ENCODE measurements at places on chromosomes 1 and 21.

GRCh38 chr1:938711-939489 is 15.2 kb downstream of the SAMD11 start:
- no peak for DNase-seq

DNA sequence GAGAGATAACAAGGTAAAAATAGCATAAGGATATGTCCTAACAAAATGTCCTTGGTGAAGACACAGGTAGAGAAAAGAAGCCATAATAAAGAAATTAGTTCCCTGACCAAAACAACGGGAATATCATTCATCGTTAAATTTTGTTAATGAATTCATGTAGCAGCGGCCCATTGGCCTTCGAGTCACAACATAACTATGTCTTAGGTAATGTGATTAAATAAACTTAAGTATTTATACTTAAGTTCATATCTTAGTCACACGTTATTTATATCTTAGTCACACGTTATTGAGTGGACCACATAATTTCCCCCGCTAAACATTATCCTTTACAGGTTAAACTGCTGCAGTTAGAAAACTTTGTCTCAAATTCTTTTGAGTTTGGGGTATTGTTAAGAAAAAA is 1.2 kb downstream of the NEXN start:
- DNase-seq, result peak; percentile 82

DNA sequence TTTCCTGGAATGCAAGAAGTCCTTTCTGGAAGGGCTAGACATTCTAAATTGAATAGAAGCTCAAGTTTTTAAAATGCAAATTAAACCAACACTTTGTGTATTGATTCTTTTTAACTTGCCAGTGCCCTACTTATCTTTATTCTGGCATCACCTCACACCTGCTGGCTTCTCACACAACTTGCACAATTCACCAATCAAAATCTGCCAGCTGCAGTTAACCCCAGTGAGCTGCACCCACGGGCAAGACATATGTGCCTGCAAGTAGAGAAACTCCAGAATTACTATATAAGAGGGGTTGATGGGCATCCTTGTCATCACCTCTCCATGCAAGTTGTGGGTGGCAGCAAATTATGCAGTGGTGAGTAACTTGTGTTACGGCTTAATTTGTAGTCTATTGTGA is 11.7 kb upstream of the PLPPR4 start:
- DNase-seq, result no peak

DNA sequence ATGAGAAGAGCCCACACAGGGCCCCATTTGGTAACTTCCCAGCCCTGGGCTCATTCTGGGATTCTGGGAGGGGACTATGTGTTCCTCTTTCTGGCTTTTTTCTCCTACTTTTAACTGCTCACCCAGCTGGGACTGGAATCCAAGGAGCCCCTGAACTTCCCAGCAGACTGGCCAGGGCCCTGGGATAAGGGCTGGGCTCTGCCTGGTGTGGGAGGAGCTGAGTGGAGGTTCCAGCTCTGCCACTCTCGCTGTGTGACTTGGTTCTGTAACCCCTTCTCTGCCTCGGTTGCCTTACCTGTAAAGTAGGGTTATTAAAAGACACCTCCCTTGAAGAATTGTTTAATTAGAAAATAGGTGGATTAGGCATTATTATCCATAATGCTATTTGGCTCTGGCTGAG is 19.6 kb upstream of the EPB41 start:
- DNase-seq, result no peak

- DNase-seq, result no peak
These were observed 66.0 kb downstream of the TMEM200B start for GRCh38 chr1:29057700-29058099.

GRCh38 chr1:230188826-230189225 is 121.8 kb downstream of the GALNT2 start:
- DNase-seq, result no peak

- DNase-seq, result peak; percentile 56
These were observed 390.6 kb downstream of the KCTD3 start for GRCh38 chr1:215957663-215958062.

DNA sequence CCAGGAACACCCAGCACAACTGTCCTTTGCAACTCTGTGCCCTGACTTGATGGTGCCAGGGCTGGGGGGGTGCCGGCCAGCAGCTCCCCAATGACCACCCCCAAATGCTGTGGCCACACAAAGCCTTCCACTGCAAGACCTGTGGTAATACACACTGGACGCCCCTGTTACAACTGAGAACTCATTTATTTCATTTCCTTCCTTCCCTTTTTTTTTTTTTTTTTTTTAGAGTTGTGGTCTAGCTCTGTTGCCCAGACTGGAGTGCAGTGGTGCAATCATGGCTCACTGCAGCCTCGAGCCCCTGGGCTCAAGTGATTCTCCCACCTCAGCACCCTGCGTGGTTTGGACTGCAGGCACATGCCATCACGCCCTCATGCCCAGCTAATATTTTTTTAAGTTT is 25.2 kb downstream of the TP73 start:
- DNase-seq, result no peak

DNA sequence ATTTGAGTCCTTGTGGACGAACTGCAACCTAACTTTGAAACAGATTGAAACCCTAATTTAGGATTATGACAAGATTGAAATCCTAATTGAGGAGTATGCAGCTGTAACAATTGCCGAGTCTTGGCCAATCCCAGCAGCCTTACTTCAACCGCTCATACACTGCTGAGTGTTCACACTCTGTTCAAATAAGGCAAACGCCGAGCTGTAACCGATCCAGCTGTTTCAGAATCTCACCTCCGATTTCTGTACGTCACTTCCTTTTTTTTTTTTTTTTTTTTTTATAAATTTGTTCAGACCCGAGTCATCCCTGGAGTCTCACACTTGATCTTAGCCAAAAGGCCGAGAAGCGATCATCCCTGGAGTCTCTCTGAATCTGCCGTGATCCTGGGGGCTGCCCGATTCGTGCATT is 22.3 kb upstream of the ATP5PO start:
- DNase-seq, result no peak

- DNase-seq, result no peak
These were observed 58.1 kb downstream of the CASZ1 start for GRCh38 chr1:10738061-10739058.

GRCh38 chr1:181398544-181398943 is 84.8 kb upstream of the CACNA1E start:
- DNase-seq, result no peak

DNA sequence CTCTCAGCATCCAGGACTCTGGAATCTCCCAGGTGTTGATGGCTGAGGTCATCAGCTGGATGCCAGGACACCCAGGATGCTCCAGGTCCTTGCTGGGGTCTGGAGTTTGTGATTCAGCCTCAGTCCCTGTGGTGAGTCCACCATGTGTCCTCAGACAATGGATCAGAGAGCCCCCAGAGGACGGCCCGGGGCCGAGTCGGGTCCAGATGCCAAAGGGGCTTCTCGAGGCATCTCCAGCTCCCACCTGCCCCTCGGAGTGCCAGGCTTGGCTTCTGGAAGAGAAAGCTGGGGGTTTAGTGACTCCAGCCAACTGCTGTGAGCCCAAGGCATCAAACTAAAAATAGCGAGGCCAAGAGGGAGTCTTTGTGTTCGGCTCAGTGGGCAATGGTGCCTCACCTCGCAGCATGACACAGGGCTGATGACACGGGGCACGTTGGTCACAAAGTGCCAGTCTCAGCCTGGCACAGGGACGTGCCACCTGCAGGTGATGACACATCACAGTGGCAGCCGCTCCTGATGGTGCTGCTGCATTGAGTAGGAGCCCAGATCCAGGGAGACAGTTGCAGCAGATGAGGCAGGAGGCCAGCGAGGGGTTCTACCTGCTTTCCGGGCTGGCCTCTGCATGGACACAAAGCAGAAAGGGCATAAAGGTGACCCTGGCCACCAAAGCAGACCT is 10.6 kb downstream of the PDE9A start:
- DNase-seq, result no peak

GRCh38 chr1:168396940-168397684 is 116.4 kb downstream of the TBX19 start:
- DNase-seq, result no peak

GRCh38 chr1:235127203-235127602 is 1.4 kb downstream of the TOMM20 start:
- peak; percentile 26 for DNase-seq

DNA sequence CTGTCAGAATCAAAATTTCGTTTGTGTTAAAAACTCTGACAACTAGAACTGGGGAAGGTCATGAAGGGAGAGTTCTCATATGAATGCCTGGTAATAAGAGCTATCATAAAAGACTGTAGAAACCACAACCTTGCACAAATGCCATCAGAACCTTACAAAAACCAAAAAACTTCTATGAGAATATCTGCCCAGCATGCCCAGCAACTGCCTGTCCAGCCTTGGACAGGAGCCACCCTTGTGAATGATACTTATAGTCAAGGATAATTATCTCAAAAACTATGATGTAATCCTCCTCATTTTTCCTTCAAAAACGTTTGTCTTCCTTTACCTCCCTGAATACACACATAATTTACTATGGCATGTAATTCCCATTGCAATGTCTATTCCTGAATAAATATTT is 53.4 kb upstream of the C1orf185 start:
- DNase-seq, result no peak

GRCh38 chr1:63973005-63973419 is 199.2 kb downstream of the ROR1 start:
- no peak for DNase-seq

DNA sequence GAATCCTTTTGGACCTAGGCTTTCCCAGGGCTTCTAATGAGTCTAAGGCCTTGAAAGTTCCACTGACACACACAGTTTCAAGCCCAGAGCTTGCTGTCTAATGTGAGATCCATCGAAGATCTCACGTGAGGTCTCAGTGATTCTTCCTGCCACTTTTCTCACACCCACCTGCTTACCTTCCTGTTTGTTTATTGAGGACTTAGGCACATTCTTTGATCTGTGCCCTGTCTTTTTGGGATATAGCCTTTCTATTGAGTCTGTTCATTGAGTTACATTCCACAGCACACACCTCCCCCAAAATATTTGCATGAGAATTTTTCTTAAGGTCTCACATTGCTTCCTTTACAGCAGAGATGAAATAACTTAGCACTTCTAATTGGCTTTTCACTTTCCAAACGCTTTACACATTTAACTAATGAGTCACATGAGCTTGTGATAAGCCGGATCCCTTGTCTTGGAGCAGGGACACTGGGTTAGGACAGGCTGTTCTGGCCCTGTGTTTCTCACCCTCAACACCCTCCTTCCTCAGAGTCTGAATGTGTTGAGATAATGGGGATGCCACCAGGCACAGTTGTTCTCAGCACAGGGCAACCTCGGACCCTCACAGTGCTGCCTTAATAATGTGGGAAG is 288.3 kb downstream of the TM2D1 start:
- peak; percentile 13 for DNase-seq

DNA sequence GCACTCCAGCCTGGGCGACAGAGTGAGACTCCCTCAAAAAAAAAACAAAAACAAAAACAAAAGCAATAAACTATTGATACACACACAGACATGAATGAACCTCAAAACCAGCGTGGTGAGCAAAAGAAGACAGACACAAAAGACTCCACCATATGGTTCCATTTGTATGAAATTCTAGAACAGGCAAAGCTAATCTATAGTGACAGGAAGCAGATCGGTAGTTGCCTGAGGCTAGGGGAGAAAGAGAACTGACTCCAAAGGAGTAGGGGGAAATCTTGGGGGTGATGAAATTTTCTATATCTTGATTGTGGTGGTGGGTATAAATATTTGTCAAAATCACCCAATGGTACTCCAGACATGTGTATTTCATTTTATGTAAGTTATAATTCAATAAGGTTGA is 20.9 kb downstream of the LACTBL1 start:
- no peak for DNase-seq

DNA sequence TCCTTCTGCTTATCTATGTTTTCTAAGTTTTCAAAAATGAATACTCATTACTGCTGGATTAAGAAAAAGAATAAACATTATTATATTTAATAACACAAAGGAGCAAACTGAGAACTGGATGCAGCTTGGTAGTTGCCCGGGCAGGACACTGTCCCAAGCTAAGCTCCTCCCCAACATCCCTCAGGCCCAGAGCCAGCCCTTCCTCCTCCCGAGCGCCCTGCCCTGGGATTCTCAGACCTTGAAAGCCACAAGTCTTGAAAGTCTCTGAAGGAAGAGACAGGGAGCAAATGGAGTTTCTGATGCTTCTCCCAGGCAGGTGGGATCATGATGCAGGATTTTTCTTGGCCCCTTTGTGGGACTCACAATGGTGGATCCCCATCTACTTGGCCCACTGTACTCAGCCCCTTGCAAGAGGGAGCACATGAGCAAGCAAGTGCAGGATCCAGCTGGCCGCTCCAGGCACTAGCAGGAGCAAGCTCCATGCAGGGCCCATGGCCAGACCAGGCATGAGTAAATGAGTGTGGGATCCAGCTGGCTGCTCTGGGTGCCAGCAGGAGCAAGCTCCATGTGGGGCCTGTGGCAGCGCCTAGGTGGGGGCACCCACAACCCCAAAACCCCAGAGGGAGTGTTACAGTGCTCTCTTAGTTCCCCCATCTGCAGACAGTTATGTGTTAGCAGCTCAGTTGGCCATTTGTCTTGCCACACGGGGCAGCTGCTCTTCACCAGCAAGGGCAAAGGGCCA is 32.1 kb upstream of the RAB4A start:
- DNase-seq, result no peak

DNA sequence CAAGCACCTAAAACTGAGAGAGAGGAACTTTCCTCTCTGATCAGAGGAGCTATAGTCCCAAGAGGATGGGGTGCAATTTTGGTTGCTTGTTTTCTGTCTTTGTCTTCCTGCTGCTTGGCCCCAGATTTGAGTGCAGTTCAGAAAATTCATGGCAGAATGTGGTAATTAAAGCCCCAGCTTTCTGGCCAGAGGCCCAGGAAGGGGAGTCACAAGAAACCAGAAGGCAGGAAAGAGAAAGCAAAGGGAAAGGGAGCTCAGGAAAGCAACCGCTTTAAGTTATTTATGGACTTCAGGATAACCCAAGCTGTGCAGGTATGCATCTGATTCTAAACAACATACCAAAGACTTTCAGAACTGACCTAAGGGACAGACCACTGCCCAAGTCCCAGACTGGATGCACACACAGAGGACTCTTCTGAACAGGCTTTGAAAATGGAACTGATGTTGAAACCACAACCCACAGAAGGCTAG is 88.8 kb downstream of the ST3GAL3 start:
- DNase-seq, result peak; percentile 80

DNA sequence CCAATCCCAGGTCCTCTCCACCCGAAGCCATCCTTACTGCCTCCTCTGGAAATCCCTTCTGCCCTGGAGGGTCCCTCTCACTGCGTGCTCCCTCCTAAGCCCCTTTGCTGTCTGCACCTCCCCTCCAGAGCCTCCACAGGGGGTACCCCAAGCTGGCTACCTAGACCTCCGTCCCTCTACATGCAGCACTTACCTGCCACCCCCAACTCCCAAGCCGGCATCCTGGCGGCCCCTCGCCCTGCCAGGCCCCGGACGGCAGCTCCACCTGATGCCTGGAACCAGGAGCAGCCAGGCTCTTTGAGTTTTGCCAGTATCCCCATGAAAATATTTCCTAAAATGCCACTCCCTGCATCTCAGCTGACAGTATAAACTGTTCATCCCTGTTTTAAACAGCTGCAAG is 4.1 kb downstream of the PRDM15 start:
- no peak for DNase-seq

DNA sequence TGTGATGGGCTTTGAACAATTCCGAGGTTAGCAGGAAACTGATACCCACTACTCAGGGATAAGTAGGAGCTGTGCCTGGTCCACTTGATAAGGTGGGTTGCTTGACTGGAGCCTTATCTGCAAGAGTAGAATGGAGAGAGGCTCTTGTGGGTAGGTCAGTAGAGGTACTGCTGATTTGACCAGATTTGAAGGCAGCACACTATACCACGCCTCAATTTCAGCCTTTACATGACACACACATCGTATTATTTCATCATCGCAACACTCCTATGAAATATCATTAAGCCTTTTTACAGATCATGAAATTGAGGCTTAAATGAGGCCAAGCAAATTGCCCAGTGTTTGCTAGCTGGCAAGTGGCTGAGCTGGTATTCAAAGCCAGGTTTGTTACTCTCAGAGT is 69.6 kb downstream of the KCNJ15 start:
- no peak for DNase-seq
